Activated naive CD8-positive, alpha-beta T cell treated with anti-CD3 and anti-CD28 coated beads for 36 hours (primary cell): ENCODE measurements at places on chromosomes 3 and 15. TPM values are rescaled to one million over a fixed set of nuclear protein-coding genes. Genes with fewer than 3 reads are reported as not detected.
A peak's percentile ranks its signal among the peaks of the same experiment; 100 is the strongest.

The SMCO1 gene
- not detected for total RNA-seq

The IP6K1 gene
- 30.6 TPM for total RNA-seq

The TUBGCP4 gene
- 38.3 TPM for total RNA-seq

- no peak overlapping the region for H3K27ac ChIP-seq
- H3K4me3 ChIP-seq, result no peak overlapping the region
- DNase-seq, result no peak
- no peaks in the 10 kb centered on the region for H3K36me3 ChIP-seq
These were observed 150.3 kb upstream of the SOX2 start for GRCh38 chr3:181561139-181562031.

DNA sequence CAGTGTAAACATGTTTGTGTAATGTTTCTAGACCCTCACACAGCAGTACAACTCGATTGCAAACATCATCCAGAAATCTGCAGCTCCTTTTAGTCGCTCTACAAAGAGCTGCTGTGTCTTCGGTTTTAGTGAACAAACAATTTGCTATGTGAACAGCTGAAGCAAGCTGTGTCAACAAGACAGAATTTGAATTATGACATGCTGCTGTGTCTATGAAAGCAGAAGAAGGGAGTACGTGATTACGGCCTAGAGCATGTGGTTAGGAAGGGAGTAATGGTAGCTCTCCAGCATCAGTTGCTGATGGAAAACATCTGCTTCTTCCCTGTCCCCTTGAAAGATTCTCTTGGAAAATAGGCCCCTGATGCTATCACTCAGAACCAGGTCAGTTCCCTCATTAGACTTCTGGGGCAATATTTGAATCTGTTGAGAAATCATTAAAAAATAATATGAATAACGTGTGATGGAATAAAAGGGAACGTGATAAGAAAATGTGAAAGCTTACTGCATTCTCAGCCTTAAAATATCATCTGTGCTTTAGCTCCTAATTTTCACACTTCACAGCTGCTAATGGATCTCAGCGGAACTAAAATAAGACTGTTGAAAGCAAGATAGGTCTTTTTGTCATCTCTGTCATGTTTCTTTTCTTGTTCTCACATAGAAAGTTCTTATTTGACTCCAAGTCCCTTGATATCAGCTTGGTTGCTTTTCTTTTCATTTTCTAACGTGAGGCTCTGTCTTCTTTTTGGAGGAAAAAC is 891.5 kb downstream of the ROBO2 start:
- no peaks in the 10 kb centered on the region for H3K27me3 ChIP-seq
- H3K4me1 ChIP-seq, result no peaks in the 10 kb centered on the region
- no peak for DNase-seq
- H3K4me3 ChIP-seq, result no peak overlapping the region
- H3K36me3 ChIP-seq, result no peaks in the 10 kb centered on the region
- H3K27ac ChIP-seq, result no peak overlapping the region

DNA sequence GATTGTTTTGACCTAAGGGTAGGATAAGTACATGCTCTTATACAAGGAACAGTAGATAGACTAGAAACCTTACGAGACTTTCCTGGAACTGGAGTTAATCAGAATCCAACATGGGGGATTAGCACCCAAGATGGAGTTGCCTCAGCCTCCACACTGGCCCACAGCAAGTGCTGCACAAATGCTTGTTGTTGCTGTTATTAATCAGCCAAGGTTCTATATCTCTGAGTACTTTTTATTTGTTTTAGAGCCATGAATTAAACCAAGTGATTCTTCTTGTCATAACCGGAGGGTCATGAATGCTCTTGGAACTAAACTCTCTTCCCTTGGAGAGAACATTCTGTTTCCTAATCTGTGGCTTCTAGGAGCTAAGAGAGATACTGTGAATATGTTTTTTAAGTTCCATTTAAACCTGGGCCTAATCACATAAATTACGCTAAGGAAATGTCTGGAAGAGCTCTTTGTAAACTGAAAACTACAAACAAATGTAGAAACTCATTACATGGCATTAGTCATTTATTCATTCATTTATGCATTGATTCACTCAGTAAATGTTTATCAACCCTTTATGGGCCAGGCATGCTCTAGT is 5.7 kb upstream of the IL16 start:
- H3K4me1 ChIP-seq, result no peaks in the 10 kb centered on the region
- H3K27ac ChIP-seq, result no peak overlapping the region
- no peak overlapping the region for H3K4me3 ChIP-seq
- no peak for DNase-seq
- no peaks in the 10 kb centered on the region for H3K36me3 ChIP-seq

DNA sequence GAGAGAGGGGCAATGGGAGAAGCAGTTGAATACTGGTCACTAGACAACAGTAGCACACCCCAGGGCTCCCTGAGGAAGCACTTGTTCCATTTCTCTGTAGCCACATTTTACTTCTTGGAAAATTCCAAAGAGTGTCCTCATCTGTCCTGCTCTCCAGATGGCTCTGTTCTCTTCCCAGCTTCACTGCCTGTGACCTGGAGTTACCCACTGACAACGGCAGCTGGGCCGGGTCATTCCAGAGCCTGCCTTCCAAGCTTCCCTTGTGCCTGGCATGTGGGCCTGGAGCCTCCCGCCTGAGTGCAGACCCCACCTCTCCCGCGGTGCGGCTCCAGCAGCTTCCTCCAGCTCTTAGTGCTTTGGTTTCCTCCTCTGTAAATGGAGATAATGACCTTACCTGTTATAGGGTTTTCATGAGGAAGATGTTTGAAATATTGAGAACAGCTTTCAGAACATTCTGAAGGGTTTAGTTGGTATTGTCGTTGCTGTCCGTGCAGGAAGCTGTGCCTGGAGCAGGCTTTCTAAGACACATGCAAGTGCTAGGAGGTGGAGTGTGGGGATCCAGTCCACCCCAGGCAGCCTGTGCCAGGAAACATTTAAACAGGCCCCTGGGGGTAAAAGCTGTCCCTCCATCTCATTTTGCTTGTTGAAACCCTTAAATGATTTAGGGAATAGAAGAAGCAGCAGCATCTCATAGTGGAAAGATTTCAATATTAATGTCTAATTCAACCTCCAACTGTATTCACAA is 24.8 kb downstream of the EFCC1 start:
- H3K4me3 ChIP-seq, result peak overlapping the region; percentile 90
- peak overlapping the region; percentile 97 for H3K27ac ChIP-seq
- H3K27me3 ChIP-seq, result no peaks in the 10 kb centered on the region
- peaks cover 21% of the 10 kb centered on the region for H3K4me1 ChIP-seq
- no peak for DNase-seq

- no peak overlapping the region for H3K27ac ChIP-seq
- no peaks in the 10 kb centered on the region for H3K4me1 ChIP-seq
- no peak for DNase-seq
- H3K36me3 ChIP-seq, result peaks cover 15% of the 10 kb centered on the region
- H3K27me3 ChIP-seq, result no peaks in the 10 kb centered on the region
These were observed 261.4 kb downstream of the GBE1 start for GRCh38 chr3:81500039-81500438.

DNA sequence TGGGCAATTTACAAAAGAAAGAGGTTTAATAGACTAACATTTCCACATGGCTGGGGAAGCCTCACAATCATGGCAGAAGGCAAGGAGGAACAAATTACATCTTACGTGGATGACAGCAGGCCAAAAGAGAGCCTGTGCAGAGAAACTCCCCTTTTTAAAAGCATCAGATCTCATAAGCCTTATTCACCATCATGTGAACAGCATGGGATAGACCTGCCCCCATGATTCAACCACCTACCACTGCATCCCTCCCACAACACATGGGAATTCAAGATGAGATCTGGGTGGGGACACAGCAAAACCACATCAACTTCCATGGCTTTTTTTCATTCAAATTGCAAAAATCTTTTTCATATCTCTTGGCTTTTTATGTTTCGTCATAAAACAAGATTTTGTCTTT is 67.6 kb upstream of the GADL1 start:
- no peaks in the 10 kb centered on the region for H3K36me3 ChIP-seq
- no peak overlapping the region for H3K4me3 ChIP-seq
- DNase-seq, result no peak
- no peak overlapping the region for H3K27ac ChIP-seq

- no peaks in the 10 kb centered on the region for H3K36me3 ChIP-seq
- H3K4me3 ChIP-seq, result no peak overlapping the region
- no peaks in the 10 kb centered on the region for H3K4me1 ChIP-seq
- peak; percentile 6 for DNase-seq
These were observed 52.3 kb downstream of the WNT5A start for GRCh38 chr3:55434789-55435188.

DNA sequence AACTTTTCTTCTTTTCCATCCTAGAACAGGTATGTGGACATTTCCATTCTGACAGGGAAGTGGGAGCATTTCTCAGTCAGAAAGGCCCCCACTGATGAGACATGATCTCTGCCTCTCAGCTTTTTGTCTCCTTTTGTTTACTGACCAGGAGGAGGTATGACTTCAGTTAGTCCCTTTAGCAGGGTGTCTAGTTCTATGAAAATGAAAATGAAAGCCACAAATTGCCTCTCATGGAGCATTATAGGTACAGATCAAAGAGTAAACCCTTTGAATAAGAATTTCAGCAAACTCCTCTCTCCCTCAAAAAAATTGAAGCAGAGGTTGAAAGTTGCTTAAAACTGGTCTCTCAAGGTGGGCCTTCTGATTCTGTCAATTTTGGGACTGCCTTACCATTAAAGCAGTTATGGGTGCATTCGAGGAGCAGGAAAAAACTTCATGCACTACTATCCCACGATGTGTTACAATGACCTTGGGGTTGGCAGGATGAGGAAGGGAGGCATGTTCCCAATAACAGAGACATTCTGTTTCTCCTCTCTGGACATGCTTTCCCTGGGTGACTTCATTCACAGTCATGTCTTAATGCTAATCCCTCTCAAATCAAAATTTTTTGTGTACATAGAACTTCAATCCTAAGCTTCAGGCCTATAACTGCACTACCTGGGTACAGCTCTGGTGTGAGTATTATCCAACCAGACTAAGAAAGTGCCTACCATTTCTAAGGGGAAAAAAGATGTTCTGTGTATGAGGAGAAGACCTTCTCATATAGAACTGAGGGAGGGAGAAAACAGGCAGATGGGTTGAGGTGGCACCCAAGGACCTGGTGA is 50.6 kb upstream of the TBC1D23 start:
- peaks cover 3% of the 10 kb centered on the region for H3K27me3 ChIP-seq
- H3K4me1 ChIP-seq, result peaks cover 17% of the 10 kb centered on the region
- no peaks in the 10 kb centered on the region for H3K36me3 ChIP-seq

- peaks cover 21% of the 10 kb centered on the region for H3K36me3 ChIP-seq
- H3K4me3 ChIP-seq, result no peak overlapping the region
- no peak for DNase-seq
- H3K27me3 ChIP-seq, result no peaks in the 10 kb centered on the region
These were observed 63.8 kb downstream of the GMPS start for GRCh38 chr3:155934230-155934629.

- DNase-seq, result no peak
- H3K4me1 ChIP-seq, result no peaks in the 10 kb centered on the region
- no peak overlapping the region for H3K27ac ChIP-seq
- H3K36me3 ChIP-seq, result no peaks in the 10 kb centered on the region
These were observed 185.6 kb downstream of the FAM43A start for GRCh38 chr3:194871143-194871863.

GRCh38 chr3:188335656-188336055 is 181.7 kb downstream of the LPP start:
- H3K27me3 ChIP-seq, result no peaks in the 10 kb centered on the region
- DNase-seq, result no peak
- H3K4me1 ChIP-seq, result peaks cover 29% of the 10 kb centered on the region
- H3K27ac ChIP-seq, result no peak overlapping the region
- peaks cover 19% of the 10 kb centered on the region for H3K36me3 ChIP-seq

GRCh38 chr3:114896978-114897377 is 250.1 kb downstream of the ZBTB20 start:
- H3K4me3 ChIP-seq, result no peak overlapping the region
- H3K27me3 ChIP-seq, result no peaks in the 10 kb centered on the region
- H3K4me1 ChIP-seq, result peaks cover 5% of the 10 kb centered on the region

- no peak overlapping the region for H3K27ac ChIP-seq
- H3K36me3 ChIP-seq, result peaks cover 1% of the 10 kb centered on the region
- no peak overlapping the region for H3K4me3 ChIP-seq
- DNase-seq, result no peak
- H3K4me1 ChIP-seq, result no peaks in the 10 kb centered on the region
These were observed 43.6 kb upstream of the WWTR1 start for GRCh38 chr3:149701206-149701976.

DNA sequence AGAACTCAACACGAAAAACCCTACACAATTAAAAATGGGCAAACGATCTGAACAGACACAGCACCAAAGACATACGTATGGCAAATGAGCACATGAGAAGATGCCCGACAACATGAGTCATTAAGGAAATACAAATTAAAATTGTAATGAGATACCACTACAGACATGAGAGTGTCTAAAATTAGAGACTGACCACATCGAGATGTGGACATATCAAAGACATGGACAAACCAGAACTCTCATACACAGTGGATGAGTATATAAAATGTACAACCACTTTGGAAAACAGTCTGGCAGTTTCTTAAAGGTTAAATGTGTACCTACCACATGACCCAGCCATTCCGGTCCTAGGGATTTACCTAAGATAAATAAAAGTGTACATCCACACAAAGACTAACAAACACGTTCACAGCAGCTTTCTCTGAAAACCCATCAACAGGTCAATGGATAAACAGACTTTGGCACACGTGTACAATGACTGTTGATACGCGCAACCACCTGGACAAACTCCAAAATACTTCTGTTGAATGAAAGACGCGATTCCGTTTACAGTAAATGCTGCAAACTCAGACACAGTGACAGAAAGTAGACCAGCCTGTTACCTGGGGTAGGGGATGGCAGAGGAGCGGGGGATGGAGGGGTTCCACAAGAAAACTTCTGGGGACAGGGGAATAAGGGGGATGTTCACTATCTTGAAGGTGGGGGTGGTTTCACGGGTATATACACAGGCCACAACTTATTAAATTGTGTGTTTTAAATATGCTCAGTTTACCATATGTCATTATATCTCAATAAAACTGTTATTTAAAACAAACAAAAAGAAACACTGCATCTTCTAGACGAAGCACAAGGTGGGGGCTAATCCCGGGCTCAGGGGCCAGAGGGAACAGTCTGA is 2.1 kb downstream of the TNK2 start:
- peak overlapping the region; percentile 99 for H3K27ac ChIP-seq
- peak overlapping the region; percentile 84 for H3K4me3 ChIP-seq
- DNase-seq, result no peak
- peaks cover 15% of the 10 kb centered on the region for H3K36me3 ChIP-seq
- no peaks in the 10 kb centered on the region for H3K27me3 ChIP-seq
- H3K4me1 ChIP-seq, result peaks cover 52% of the 10 kb centered on the region

- H3K27me3 ChIP-seq, result peaks cover 4% of the 10 kb centered on the region
- peaks cover 10% of the 10 kb centered on the region for H3K36me3 ChIP-seq
- peaks cover 42% of the 10 kb centered on the region for H3K4me1 ChIP-seq
- no peak overlapping the region for H3K4me3 ChIP-seq
These were observed 88.5 kb downstream of the XXYLT1 start for GRCh38 chr3:195182470-195182795.

- no peak for DNase-seq
- no peak overlapping the region for H3K27ac ChIP-seq
These were observed 293.3 kb upstream of the RGMA start for GRCh38 chr15:93382200-93382820.

- no peak for DNase-seq
- peaks cover 34% of the 10 kb centered on the region for H3K27me3 ChIP-seq
- no peaks in the 10 kb centered on the region for H3K4me1 ChIP-seq
These were observed 13.4 kb downstream of the TMEM207 start for GRCh38 chr3:190436331-190436730.

GRCh38 chr3:42489937-42490227 is 12.6 kb upstream of the VIPR1 start:
- H3K4me1 ChIP-seq, result no peaks in the 10 kb centered on the region
- no peak for DNase-seq
